ENCODE measurements at places on chromosomes 3 and 15.

- no peak for DNase-seq
These were observed 106.5 kb downstream of the KLF13 start for GRCh38 chr15:31433091-31433490.

- DNase-seq, result no peak
These were observed 29.5 kb upstream of the ZNF445 start for GRCh38 chr3:44506961-44507360.

- no peak for DNase-seq
These were observed 133.5 kb downstream of the NR2E3 start for GRCh38 chr15:71943806-71944205.

DNA sequence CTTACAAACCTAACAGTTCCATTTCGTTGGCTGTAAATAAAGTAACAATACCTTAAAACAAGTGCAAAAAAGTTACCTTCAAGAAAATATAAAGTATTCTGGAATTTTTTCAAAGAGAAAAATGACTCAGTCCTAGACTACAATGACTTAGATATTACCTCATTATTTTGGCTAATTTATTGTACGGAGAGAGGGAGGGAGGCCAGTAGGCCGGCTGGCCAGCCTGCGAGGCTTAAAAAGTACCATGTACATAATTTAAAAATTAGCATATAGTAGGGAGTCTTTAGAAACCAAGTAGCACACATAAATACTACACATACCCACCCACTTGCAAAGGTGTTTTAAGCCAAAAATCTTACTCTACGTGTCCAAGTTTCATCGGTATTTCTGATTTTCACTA, 41.9 kb upstream of the MAP4 start:
- no peak for DNase-seq

Data from stimulated activated CD4-positive, alpha-beta T cell treated with anti-CD3 and anti-CD28 coated beads, TNF-alpha, amount 100 ng/mL, for 24 hours (primary cell).